ENCODE measurements at places on chromosomes 5 and 9.

GRCh38 chr9:37693260-37693659 is 42.5 kb downstream of the FRMPD1 start:
- peak; percentile 20 for DNase-seq

DNA sequence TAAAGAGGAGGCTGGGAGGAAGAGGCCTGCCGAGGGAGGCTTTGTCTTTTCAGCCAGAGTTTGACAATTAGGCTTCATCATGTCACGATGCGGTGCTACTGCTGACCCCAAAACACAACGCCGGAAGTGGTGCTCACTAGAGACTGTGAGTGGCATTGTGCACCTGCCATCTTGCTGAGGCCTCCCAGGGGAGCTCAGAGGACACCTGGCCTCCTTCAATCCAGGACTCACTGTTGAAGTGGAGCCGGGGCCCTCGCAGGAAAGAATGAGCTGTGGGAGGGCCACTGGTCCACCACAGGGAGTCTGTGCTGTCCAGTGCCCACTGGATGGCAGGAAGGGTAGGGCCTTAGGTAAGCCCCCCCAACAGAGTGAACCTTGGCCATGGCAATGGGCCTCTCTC is 12.7 kb upstream of the SLC25A48 start:
- no peak for DNase-seq

GRCh38 chr9:84858364-84858763 is 188.8 kb downstream of the NTRK2 start:
- DNase-seq, result no peak

DNA sequence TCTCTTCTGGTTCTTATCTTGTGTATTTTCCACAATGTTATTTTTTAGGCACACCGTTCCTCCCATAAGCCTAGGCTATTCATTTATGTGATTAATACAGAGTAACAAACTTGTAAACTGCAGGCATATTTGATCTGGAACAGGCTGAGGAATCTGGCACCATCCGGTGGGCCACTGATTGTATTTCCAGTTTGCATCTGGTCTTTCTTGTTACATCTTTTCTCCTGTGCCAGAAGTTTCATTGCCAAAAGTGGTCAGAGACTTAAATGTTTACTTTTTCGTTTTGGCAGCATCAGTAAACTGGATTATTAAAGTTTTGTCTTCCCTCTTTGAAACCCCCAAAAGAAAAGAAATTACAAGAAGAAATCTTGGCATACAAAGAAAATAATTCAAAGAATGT is 17.9 kb upstream of the ZCCHC7 start:
- DNase-seq, result peak; percentile 5
